ENCODE measurements at places on chromosomes 4 and X.

- DNase-seq = no peak
Measured at GRCh38 chr4:22670956-22671355, 21.8 kb upstream of the GBA3 start.

GRCh38 chrX:41716767-41717473, 7.1 kb upstream of the GPR82 start:
- no peak for DNase-seq

DNA sequence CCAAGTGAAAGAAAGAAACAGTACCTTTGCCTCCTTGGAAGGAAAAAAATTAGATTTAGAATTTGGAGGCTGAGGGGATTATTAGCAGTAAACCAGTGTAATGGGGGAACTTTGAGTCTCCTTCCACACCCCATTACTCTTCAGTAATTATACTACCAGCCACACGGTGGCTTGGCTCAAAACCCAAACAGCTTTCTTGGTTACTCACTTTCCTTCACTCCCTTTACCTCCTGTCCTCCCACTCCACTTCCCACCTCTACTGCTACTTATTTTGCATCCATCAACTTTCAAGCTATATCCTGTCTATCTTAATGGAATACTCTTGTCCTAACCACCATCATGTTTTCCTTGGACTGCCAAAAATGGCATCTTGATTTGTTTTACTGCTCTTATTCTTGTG, 310.6 kb upstream of the AADAT start:
- no peak for DNase-seq

DNA sequence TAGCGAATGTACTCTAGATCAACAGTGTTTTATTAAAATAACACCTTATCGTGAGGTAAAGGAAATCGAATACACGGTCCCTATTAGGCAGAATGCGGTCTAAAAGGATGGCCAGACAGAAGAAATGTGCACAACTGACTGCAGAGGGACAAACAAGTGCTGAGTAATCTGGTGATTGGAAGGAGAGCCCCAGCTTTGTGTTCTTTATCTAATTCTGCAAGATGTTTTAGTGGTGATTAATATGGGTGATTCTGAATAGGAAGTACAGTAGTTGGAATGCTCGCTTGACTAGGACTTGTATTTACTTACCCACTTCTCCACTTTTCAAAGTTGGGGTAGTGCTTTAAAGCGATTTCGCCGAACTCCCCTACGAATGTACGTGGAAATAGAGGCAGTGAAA, 1.2 kb downstream of the WDR44 start:
- DNase-seq = no peak

- DNase-seq = no peak
Measured at GRCh38 chrX:144946666-144947065, 300.6 kb upstream of the SPANXN1 start.

- no peak for DNase-seq
Measured at GRCh38 chr4:5471691-5472090, 236.7 kb downstream of the EVC2 start.

GRCh38 chr4:6093671-6094070, 75.4 kb upstream of the C4orf50 start:
- no peak for DNase-seq

DNA sequence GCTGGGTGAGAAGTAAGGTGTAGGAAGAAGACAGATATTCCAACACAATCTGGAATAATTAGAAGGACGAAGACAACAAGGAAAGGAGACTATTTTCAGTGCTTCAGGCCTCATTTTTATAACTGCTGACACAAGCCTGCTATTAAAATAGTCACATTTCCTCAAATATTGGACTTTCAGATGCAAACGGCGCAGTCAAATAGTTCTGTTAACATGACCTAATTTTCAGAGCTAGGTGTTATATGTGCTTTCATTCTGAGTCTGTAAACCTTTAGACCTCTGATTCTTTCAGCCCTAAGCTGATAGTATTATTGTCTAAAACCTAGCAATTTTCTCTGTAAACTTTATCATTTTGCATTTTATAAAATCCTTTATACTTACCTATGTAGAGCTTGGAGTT, 261.5 kb downstream of the IL1RAPL1 start:
- no peak for DNase-seq

GRCh38 chr4:112296949-112297880, at the start of gene ALPK1:
Gene ALPK1, plus strand, starts transcription at chr4:112297369.
- DNase-seq = no peak

- no peak for DNase-seq
Measured at GRCh38 chrX:24167719-24168472, 18.4 kb downstream of the ZFX start.

GRCh38 chr4:8315435-8316250, 46.1 kb downstream of the HTRA3 start:
- no peak for DNase-seq

DNA sequence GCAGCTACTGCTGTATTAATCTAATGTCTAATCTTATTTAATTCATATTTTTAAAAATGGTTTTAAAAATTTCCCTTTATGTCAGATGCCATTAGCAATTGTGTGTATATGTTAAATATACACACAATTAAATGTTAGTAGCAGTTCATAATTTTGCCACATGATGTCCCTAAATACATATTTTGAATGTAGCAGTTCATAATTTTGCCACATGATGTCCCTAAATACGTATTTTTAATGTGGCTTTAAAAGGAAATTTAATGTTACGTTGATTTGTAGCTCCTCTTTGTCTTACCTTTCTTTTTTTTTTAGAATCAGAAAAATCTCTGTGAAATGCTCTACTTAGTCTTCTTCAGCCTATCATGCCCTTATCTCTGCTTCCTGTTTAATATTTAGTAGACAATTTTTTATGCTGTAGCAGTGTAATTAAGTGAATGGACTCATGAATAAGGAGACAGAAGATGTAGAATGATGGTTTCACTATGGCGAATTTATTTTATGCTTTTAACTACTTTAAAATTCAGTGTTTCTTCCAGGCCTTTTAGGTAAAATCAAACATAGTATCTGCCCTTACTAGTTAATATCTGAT, 26.1 kb downstream of the RBM46 start:
- DNase-seq = no peak

- no peak for DNase-seq
Measured at GRCh38 chr4:121777625-121778024, 12.7 kb upstream of the SMIM43 start.

- no peak for DNase-seq
Measured at GRCh38 chr4:171582961-171583581, 230.1 kb upstream of the GALNTL6 start.

GRCh38 chrX:6460893-6461490, 73.9 kb downstream of the VCX3A start:
- DNase-seq = no peak

GRCh38 chrX:37782359-37782758, 2.5 kb downstream of the CYBB start:
- DNase-seq = no peak

- no peak for DNase-seq
Measured at GRCh38 chr4:82998898-82999297, 11.7 kb downstream of the LIN54 start.

DNA sequence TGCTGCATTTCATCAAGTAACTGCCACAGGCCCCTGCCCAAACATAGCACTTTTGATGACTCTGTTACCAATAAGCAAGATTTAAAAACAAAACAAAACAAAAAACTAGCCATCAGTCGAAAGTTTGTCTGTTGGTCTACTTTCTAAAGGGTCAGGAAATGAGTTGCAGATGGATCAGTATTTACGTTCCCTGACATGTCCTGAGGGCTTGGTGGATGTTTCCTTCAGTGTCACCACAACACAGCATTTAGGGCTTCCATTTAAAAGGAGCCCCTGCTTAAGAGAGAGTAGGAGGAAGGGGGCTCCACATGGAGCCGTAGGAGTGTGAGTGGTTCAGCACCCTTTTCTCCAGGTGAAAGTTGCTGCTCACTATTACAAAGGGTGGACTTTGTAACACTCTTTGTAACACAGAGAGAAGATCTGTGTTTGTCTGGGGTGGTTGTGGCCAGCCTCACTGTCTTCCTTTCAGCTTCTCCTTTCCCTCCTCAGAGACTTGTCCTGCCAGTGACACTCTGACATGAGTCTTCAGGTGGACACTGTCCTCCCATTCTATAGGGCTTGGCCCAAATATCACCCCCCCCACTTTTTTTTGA, 167.5 kb upstream of the PDE5A start:
- DNase-seq = no peak

GRCh38 chrX:7503251-7503650, 339.7 kb upstream of the VCX start:
- DNase-seq = no peak

GRCh38 chrX:152313529-152314302, 137.4 kb downstream of the GABRA3 start:
- no peak for DNase-seq

- no peak for DNase-seq
Measured at GRCh38 chrX:53584891-53585290, 101.6 kb downstream of the HUWE1 start.

GRCh38 chrX:70166601-70167590, 10.4 kb upstream of the DGAT2L6 start:
- peak; percentile 44 for DNase-seq

GRCh38 chrX:115712484-115712883, 151.5 kb downstream of the PLS3 start:
- DNase-seq = no peak

DNA sequence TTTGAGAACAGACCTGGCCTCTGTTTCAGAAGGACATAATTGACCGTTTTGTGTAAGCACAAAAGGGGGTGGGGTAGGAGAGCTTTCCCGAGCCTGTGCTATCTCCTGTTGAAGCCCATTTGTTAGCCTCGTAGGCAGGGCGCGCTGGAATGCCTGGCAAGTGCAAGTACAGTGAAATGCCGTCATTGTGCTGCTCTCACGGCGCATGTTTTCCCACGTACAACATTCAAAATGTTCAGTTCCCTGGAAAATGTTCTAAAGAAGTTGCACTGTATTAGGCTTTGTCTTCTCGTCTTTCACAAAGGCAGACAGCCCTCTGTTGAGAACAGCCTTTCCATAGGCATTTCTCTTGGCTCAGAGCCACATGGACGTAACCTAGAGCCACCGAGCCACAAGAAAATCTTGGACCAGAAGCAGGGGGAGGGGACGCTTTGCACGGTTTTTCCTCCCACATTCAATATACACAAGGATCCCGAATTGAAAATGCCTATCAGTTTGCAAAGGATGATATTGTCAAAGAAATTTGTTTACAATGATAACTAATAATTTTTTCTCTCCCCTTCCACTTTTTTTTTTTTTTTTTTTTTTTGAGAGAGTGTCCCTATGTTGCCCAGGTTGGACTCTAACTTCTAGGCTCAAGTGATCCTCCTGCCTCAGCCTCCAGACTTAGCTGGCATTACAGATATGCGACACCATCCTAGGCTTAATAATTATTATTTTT, 54.6 kb upstream of the RAPGEF2 start:
- no peak for DNase-seq

DNA sequence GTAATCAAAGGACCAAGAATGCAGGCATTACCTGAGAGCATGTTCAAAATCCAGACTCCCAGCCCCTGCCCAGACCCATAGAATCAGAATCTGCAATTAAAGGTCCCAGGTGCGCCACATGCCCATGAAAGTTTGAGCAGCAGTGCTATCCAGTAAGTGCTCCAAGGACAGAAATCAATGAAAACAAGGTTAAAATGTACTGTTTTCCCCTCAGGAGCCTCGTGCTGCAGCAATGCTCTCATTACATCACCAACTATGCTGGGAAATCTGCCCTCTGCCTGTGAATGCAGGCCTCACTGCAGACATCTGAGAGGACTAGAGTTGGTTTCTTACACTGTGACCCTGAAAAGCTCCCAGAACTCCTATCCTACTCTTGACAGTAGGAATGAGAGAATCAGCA, 21.1 kb downstream of the ANXA5 start:
- DNase-seq = no peak

DNA sequence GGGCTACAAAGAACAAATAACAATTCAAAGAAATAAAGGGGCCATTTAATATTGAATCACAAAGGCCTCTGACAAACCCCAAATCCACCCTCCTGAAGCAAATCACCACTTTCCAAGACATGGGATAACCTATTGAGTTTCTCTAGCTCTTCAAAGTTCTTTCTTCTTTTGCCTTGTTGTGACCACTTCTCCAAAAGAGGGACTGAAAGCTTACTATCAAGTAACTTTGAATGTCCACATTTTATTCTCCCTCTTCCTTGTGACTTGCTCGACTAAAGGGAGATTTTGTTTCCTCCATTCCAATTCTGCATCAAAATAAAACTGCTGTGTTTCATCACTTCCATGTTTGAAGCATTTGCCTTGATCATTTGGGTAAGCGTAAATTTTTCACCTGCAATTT, 166.6 kb upstream of the SLC7A11 start:
- no peak for DNase-seq

GRCh38 chr4:114040319-114041116, 61.1 kb upstream of the ARSJ start:
- DNase-seq = no peak

GRCh38 chr4:3760346-3760745, 5.8 kb upstream of the ADRA2C start:
- no peak for DNase-seq

DNA sequence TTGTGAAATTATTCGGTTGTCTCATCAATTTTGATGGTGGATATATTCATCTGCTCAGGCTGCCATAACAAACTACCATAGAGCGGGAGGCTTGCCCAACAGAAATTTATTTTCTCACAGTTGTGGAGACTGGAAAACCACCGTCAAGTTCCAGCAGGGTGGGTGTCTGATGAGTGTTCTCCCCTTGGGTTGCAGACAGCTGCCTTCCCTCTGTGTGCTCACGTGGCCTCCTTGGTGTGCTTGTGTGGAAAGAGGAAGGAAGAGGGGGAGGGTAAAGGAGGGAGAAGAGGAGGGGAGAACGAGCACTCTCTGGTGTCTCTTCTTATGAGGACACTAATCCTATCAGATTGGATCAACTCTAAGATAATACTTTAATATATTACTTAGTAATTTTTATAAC, 123.8 kb upstream of the TEX13D start:
- DNase-seq = no peak

GRCh38 chrX:48505481-48505880, 3.3 kb upstream of the PORCN start:
- no peak for DNase-seq

DNA sequence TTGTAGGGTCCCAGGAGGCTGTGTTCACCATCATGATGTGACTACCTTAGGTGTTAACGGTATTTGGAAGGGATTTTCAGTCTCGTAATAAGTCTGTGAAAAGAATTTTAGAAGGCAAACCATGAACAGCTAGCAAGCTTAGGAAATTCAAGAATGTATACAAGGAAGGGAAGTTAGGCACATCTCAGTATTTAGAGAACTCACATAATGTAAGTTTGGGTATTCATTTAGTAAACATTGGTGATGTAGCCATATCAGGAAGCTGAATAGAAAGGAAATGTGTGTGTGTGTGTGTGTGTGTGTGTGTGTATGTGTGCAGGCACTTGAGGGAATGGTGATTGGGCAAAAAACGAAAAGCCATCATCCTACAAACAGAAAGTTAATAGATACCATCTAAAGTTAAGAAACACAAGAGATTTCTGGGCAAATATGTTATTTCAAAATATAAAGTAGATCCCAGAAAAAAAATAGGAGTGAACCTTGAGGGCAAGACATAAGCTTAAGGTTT, 34.7 kb upstream of the PRKX start:
- no peak for DNase-seq

GRCh38 chrX:110847334-110847733, 51.7 kb upstream of the CHRDL1 start:
- DNase-seq = no peak

All from activated T-cell treated with anti-CD3 and anti-CD28 coated beads, Interleukin-2, amount 50 U/mL, for 48 hours (primary cell).